ENCODE measurements at places on chromosomes 6 and 20.

DNA sequence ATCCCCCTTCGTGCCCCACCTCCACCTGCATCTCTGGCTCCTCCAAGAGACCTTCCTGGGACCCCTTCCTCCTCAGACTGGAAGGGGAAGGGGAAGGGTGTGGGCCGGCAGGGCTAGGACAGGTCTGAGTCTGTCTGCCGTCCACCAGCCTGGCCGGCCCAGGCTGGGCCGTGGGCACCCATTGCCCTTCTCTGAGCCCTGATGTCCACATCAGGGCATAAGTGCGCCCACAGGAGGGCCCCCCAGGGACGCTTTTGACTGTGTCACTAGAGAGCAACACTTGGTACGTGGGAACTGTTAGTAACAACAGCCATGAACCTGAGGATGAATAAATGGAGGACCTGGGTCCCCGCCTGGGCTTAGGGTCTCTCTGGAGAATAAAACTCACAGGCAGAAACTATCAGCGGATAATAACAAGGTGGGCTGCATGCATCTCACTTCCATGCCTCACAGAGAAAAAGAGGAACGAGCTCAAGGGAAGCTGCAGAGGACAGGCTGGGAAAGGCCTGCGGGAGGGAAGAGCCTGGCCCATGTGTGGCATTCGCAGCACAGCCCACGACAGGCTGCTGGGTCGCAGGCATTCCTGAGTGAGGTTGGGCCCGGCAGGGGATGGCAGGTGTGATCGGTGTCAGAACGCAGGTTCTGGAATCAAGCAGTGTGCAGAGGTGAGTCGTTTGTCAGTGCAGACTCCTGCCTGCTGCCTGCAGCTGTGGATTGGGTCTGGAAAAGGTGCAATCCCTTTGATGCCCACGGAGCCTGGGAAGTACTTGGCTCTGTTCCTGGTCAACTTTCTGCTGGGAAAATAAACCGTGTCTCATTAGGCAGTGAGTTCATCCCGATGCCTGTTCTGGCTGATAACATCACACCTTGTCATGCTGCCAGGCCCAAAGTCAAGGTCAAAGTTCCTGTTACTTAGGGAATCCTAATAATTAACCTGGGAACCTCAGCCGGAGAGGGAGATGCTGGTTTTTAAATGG, 60.9 kb downstream of the BCAS4 start:
- no peak for DNase-seq

DNA sequence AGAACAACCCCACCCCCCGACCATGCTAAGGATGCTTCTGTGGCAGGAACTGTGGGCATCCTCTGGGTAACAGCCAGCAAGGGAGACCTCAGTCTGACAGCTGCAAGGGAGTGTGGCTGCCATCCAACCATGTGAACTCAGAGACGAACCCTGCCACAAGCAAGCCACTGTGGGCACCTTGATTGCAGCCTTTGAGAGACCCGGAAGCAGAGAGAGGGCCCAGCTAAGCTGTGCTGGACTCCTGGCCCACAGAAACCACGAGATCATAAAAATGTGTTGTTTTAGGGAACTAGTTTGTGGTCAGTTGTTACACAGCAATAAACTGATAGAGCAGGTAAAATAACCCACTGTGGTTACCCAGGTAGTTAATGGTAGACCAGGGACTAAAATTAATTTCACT, 414.6 kb downstream of the CDH26 start:
- no peak for DNase-seq

DNA sequence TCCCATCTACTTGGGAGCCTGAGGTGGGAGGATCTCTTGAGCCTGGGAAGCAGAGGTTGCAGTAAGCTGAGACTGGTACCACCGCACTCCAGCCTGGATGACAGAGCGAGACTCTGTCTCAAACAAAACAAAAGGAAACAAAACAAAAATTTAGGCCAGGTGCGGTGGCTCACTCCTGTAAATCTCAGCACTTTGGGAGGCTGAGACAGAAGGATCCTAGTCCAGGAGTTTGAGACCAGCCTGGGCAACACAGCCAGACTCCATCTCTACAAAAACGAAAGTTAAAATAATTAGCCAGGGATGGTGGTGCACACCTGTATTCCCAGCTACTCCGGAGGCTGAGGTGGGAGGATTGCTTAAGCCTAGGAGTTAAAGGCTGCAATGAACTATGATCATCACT, 183.2 kb upstream of the ZNF217 start:
- DNase-seq, result no peak

DNA sequence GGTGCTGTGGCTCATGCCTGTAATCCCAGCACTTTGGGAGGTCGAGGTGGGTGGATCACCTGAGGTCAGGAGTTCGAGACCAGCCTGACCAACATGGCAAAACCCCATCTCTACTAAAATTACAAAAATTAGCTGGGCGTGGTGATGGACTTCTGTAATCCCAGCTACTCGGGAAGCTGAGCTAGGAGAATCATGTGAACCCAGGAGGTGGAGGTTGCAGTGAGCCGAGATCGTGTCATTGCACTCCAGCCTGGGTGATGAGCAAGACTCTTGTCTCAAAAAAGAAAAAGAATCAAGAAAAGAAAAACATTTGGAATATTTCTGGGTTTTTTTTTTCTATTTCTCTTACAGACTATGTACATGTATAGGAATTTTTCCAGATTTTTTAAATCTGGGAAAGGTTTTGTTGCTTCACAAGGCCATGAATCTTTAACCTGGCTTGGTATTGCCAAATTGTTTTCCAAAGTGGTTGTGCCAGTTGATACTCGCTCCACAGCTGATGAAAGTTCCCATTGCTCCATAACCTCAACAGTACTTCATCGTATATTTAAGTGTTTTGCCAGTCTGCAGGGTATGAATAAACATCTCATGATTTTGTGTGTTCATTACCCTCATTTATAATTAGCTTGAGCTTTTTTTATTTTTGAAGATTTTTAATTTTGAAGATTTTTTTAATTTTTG, 33.5 kb downstream of the RNF217 start:
- no peak for DNase-seq

All from D341Med (cell line).